Heart left ventricle (tissue), 16 donors: ENCODE measurements at places on chromosomes 11 and 22. TPM values are rescaled to one million over a fixed set of nuclear protein-coding genes. Genes with fewer than 3 reads are reported as not detected.

MMP12 gene
- not detected for total RNA-seq

MMP27 gene
- total RNA-seq: not detected

SLC35E4 gene
- 3.0 TPM for total RNA-seq

C11orf42 gene
- not detected for total RNA-seq

OR56A3 gene
- total RNA-seq: not detected

DKK3 gene
- total RNA-seq: 824 TPM

FGF4 gene
- total RNA-seq: not detected

UBQLN3 gene
- not detected for total RNA-seq

MAJIN gene
- not detected for total RNA-seq
